ENCODE measurements at places on chromosomes 3 and 15.

DNA sequence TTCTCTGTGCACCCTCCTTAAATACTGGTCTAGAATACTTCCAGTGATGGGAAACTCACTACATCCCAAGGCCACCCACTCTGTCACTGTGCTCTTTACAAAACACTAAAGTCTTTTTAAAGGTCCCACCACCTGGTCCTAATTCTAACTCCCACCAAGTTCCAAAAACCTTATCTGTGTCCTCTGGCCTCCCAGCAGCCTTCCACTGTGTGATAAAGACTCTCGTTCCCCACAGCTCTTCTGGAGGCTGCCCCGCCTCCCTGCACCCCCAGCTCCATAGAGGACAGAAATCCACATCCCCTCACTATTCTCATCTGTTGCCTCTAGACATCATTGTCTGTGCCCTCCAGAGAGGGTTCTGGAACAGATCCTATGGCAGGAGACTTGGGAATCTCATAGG lies 276.4 kb downstream of the FAM43A start:
- no peak for DNase-seq

DNA sequence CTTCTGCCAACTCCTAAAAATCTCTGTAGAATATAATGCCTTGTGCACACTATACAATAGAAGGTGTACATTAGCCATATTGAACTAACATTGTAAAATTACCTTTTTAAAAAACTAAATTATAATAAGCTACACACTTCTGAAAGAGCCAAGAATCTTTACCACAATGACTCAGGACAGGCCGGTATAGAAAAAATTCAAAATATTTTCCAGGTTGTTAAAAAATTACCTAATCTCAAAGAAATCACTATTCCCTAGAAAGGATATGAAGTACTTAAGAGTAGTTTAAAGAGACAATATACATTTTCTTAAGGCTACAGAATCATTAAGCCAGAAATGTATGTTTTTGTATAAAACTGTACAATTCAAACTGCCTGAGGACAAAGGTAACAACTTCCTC lies 48.5 kb downstream of the TJP1 start:
- no peak for DNase-seq

- no peak for DNase-seq
These were observed 137.7 kb downstream of the ARPP21 start for GRCh38 chr3:35777065-35777464.

DNA sequence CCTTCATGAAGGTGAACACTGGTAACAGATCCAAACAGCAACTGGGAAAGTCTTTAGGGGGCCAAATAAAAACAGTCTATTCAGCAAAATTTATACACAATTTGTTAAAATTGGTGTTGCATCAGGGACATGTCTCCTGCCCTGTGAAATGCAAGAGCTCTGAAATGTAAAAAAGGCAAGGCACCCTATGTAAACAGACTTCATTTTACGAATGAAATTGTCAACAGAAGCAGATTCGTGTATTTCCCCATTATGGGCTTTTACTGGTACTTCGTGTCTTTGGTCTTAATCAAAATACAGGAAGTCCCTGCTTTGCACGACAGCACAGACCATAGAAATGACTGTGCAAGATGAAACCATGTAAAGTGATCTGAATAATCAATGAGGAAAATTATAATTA lies 127.3 kb upstream of the THBS1 start:
- no peak for DNase-seq

DNA sequence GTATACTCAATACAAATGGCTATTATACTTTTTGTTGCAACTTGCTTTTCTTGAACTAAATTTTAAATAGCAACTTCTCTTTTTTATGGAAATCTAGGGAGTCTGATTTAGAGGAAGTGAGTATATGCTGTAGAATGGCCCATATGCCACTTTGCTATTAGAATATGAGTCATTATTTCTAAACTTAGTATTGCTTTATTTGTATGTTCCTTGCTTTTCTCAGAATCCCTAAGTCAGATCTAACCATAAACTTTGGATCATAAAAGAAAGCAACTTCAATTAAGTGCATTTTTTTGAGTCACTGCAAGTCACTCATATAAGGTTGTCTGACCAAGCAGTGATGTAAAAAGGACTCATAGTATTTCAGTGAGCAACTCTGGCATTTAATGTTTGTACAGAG lies 17.5 kb upstream of the SPTSSB start:
- no peak for DNase-seq

GRCh38 chr3:129120254-129121004 lies 1.2 kb downstream of the RAB43 start:
- DNase-seq: no peak

DNA sequence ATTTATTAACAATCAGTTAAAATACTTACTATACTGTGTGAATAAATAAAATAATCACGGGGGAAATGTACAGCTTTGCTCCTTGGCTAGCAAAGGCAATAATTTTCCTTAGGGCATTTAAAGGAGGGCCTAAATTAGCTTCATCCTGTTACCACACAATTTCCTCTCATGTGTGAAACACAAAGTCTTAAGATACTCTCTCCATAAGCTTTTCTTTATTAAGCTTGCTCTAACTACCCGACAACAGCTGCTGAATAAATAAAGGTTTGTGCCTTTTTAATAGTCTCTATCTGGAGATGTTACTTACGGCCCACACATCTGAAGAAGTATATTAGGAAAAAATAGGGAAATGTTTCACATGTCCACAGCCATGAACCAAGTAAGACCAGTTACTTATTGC lies 29.7 kb downstream of the ZNF106 start:
- no peak for DNase-seq

DNA sequence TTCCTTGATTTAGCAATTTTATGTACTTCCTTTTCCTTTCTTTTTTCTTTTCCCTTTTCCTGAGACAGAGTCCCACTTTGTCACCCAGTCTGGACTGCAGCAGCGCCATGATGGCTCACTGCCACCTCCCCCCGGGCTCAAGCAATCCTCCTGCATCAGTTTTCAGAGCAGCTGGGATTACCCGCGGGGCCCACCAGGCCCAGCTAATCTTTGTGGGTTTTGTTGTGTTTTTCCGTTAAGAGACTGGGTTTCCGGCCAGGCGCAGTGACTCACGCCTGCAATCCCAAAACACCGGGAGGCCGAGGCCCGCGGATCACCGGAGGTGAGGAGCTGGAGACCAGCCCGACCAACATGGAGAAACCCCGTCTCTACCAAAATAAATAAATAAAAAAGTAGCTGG lies 17.7 kb downstream of the GOLGA8S start:
- no peak for DNase-seq

DNA sequence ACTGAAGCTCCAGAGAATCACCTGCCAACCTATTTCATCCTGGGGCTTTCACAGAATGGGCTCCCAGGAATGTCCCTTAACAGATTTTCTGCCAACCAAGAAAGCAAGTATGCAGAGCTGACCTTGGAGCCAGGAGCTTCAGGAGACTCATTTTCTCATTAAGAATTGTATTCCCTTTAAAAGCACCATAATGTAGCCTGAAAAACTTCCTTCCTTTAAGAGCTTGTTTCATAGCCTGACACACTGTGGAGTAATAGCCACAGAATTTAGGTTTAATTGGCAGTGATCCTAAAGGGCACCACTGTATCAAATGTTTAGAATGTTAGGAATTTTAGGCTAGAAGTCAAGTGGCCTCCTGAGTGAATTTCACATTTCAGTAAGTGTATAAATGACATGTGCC lies 309.8 kb downstream of the GBE1 start:
- no peak for DNase-seq

- DNase-seq: peak; percentile 26
These were observed 260.7 kb downstream of the PLOD2 start for GRCh38 chr3:145900056-145900829.

DNA sequence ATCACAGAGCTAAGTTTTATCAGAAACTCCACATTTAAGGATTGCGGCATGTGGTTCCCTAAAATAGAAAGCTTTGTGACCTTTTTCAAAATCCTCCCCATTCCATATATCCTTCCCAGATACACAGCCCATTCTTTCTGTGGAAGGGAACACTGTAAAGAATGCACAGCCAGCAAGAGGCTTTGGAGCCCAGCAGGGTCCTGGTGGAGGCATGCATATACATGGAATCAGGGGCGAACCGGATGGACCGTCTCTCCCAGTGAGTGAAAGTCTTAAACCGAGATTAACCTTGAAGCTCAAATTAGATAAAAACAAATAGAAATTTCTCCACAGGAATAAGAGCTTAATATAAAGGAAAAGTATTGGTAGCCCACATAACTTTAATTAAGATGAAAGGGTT lies 436.2 kb upstream of the MDFIC2 start:
- DNase-seq: no peak

GRCh38 chr15:45703670-45704328 lies 69.0 kb downstream of the SQOR start:
- no peak for DNase-seq

DNA sequence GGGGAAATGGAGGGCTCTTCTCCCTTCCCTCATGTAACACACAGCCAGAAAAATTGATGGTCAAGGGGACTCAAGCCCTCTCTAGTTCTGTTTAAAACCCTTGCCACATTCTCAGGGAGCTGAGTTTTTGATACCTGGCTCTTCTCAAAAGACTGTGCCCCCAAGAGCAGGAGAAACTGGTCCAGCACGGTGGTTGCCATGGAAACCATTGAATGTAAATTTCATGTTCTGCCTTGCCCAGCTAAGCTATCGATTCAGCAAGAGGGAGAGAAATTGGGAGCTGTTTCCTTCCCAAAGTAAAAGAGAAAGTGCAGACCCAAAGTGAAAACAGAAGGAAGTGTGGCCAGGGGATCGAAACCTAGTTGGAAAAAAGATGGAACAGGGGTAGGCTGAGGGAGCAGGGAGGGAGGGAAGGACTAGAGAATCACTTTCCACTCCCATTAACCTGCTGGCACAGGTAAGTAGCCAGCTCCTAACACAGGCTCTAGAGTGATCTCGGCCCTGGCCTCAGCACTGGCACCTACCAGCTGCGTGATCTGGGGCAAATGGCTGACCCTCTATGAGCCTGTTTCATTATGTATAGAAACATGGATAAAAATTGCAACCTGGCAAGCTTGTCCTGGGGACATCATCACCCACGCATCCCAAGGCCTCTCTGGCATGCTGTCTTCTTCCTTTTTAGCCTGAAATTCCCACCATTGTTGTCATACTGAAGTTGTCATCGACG lies 140.9 kb downstream of the TPRA1 start:
- no peak for DNase-seq

GRCh38 chr15:101193806-101194545 lies 57.9 kb downstream of the CHSY1 start:
- no peak for DNase-seq

DNA sequence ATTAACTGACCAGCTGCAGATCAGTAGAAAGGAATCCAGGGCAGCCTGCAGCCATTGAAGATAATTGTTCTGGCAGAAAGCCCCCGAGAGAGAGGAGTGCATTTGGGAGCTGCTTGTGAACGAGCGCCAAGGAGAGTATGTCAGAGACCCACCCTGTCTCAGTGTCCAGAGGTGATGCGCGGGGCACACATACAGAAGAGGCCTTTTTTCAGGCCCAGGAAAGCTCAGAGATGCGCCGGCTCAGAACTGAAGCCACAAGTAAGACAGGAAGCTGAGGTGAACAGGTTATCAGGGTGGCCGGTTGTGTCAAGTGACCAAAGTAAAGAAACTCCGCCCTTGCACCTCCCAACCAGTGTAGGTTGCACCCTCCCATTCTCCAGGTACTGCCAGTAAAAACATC lies 59.8 kb upstream of the HEG1 start:
- no peak for DNase-seq

- DNase-seq: no peak
These were observed 45.6 kb downstream of the SST start for GRCh38 chr3:187624588-187624987.

- DNase-seq: no peak
These were observed 29.3 kb downstream of the ASTE1 start for GRCh38 chr3:130997289-130997688.

GRCh38 chr3:188884299-188885043 lies 287.3 kb upstream of the TPRG1 start:
- no peak for DNase-seq

GRCh38 chr3:173920386-173920785 lies 522.8 kb downstream of the NLGN1 start:
- DNase-seq: no peak

- DNase-seq: no peak
These were observed 148.1 kb downstream of the LMLN start for GRCh38 chr3:198107840-198108734.

DNA sequence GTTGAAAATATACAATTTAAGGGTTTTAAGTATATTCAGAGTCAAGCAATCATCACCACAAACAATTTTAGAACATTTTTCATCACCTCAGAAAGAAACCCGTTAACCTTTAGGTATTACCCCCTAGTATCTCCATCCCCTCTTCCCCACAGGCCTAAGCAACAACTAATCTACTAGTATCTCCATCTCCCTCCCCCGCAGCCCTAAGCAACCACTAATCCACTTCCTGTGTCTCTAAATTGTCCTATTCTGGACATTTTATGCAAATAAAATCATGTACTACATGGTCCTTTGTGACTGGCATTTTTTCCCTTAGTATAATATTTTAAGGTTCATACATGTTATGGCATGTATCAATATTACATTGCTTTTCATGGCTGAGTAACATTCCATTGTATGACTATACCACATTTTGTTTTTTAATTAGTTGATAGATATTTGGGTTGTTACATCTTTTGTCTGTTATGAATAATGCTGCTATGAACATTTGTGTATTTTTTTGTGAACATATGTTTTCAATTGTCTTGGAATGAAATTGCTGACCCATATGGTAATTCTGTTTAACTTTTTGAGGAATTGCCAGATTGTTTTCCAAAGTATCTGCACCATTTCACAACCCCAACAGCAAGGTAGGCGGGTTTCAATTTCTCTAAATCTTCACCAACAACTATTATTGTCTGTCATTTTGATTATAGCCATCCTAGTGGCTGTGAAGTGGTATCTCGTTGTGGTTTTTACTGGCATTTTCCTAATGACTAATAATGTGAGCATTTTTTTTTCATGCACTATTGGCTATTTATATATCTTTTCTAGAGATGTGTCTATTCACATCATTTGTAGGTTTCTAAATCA lies 215.6 kb upstream of the CD96 start:
- no peak for DNase-seq

GRCh38 chr3:41018855-41019254 lies 180.4 kb upstream of the CTNNB1 start:
- no peak for DNase-seq

- DNase-seq: no peak
These were observed 7.4 kb downstream of the WNT7A start for GRCh38 chr3:13872451-13872850.

DNA sequence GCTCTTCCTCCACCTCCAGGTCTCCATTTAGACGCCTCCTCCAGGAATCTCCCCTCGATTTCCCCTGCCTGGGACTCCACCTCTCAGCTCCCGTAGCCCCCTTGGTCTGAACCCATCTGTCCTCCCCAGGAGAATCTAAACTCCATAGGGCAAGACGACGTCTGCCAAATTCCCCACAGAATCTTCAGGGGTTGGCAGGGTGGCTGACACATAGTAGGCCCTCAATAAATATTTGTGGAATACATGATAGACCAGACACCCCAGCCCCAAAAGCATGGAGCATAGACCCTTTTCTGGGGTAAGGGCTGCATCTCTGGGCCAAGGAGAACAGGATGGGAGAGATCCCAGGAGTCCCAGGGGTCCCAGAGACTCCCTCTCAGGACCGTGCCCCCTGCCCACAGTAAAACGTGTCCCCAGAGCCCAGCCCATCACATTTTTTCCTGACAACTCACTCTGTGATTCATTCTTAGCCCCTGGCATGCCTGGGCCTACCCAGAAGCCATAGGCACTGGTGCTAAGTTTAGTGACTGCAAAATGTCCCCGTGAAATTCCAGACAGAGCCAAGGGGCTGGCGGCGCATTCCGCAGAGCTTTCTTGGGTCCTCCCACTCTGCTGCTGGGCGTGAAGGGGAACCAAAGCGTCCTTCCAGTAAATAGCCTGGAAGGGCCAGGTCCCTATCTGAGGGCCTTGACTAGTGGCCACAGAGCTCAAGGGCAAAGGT lies 78.0 kb upstream of the SLC6A6 start:
- DNase-seq: no peak

GRCh38 chr3:165075695-165076094 lies 2.6 kb downstream of the SI start:
- no peak for DNase-seq
